ENCODE measurements at places on chromosomes 12 and 14.

GRCh38 chr14:35341751-35342488 lies 49.7 kb downstream of the PSMA6 start:
- peak; percentile 35 for DNase-seq

DNA sequence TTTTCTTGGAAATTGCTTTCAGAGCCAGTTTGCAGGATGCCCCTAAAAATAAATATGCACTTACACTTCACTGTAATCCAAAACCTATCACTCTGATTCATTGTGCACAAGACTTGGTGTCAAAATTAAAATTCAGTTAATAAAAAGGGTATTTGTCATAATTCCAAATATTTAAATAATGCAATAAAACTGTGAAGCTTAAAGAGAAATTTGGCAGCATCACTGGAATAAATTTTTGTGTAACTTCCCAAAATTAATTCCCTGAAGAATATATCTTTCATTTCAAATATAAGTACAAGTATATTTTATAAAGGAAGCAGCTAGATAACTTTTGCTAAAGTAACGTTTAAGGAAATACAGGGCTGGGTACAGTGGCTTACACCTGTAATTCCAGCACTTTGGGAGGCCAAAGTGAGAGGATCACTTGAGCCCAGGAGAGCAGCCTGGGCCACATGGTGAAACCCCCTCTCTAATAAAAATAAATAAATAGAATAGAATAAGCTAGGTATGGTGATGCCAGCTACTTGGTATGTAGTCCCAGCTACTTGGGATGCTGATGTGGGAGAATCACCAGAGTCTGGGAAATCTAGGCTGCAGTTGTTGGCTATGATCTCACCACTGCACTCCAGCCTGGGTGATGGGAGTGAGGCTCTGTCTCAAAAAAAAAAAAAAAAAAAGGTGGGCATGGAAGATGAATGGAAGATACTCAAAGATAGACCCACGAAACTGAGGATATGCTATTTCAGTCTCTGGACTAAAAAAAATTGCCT lies 233.8 kb downstream of the FBXL14 start:
- DNase-seq = no peak

- DNase-seq = no peak
These were observed 67.3 kb upstream of the USP15 start for GRCh38 chr12:62192903-62193250.

DNA sequence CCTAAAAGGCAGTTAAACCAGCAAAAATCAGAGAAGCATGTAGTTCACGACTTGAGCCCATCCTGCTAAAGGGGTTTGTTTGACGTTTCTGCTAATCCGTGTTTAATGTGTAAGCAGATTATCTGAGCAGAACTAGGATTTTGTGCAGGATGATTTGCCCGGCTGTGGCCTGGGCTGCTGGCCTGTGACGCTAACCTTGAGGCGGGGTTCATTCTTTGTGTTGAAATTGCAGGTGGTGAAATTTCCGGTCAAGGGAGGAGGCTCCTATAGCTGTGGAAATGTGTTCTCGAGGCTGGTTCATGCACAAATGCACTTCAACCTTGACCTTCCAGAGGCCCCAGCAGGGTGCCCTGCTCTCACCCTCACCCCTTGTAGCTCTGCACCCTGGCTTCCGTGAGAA lies 63.7 kb downstream of the SLC24A4 start:
- DNase-seq = peak; percentile 11

- DNase-seq = no peak
These were observed 241.3 kb upstream of the GRIP1 start for GRCh38 chr12:66920205-66920604.

DNA sequence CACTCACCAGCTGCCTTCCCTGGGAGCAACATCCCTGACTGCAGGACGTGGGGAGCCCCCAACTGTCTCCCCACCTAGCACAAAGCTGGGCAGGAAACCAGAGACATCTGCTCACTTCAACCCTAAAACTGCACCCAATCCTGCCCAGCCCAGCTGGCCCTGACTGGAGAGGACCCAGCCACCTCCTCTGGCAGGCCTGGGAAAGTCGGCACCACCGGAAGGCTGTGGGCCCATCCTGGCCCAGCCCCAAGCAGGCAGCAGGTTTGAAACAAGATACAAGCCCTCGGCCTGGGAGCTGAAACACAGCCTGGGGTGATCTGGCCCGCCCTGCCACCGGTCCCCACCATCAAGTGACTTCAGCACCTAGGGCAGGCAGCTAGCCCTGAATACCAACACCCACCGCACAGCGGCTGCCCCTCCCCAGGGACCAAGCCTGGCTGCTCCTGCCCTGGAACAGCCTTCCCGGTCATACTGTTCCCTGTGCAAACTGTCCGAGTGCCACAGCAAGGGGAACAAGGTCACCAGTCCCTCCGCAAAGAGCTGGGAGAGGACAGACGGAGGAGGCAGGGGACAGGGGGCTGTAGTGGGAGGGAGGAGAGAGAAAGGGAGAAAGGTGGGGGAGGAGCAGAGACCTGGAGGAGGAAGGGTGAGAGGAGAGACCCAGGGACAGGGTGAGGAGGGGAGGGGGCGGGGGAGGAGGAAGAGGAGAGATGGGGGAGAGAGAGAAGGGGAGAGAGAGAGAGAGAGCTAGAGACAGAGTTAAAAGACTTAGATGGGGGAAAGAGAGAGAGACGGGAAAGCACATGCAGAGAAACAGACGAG lies 115.7 kb downstream of the RFLNA start:
- no peak for DNase-seq

DNA sequence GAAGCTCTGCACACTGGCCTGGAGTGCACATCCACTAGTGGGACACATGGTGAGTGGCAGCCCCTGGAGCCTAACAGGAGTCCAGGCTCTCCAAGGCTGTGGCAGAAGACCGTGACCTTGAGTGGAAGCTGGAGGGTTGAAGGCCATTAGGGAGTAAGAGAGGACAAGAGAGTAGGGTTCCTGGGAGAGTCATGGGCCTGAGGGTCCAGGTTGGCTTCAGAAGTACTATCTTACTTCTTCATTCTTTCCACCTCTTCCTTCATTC lies 406 bp downstream of the IL23A start:
- no peak for DNase-seq

DNA sequence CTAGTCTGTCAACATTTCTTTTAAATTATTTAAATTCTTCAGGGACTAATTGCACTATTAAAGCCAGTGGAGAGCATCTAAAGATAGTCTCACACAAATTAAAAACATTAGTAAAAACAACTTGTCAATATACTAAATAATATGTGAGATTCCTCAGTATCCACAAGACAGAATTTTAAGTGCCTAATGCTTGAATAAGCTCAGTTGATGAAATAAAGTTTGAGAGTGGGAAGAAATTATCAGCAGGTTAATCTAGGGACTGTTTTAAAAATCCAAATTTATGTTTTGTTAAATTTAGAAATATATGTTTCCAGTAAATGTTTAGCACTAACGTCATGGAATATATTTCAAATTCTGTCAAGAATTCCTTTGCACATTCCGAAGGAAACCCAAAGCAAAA lies 105.2 kb downstream of the SLC41A2 start:
- no peak for DNase-seq

DNA sequence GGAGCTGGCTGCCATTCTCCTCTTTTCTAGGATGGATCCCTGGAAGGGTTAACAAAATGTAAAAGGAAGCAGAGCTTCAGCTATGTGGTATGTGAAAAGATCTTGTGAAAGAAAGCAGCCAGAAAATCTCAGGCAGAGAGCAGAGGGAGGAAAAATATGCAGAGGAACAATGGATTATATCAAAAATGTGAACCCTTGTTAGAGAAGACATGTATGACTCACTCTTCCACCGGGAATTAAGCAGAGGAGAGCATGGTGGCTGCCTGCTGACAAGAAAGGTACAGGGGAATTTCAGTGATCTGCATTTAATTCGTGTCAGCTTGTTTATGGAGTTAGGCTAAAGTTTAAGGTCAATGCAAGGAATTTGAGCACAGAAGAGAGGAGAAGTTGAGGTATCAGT lies 46.3 kb downstream of the KCNA1 start:
- DNase-seq = no peak

GRCh38 chr12:70741256-70741655 lies 104.0 kb upstream of the PTPRB start:
- DNase-seq = no peak

DNA sequence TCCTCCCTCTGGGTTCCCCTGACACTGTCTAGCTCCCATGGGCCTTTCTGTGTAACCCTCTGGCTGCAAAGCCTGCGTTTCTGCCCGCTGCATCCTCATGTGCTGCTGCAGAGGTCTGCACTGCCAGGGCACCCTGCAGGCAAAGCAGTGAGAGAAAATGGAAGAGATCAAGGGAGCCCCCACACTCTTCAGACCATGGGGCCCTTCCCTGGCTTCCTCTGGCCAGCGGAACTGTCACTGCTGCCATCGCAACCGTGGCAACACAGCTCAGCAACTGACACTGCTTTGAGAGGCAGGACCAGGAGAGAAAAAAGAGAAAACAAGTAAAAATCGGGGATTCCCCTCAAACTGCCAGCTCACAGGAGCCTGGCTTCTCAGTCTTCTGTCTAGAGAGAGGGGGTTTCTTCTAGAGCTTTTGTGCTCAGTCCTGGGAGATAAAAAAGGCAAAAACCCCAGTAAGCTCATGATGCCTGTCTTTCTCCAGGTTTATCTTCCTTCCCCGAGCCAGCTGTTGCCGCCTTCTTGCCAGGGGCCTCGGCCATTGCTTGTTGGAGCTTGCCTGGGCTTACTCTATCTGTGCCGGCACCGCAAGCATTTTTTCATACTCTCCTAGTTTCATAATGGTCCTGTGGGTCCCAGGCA lies 38.9 kb downstream of the C14orf132 start:
- DNase-seq = no peak

- DNase-seq = no peak
These were observed 4.8 kb upstream of the AEBP2 start for GRCh38 chr12:19434538-19434937.

- no peak for DNase-seq
These were observed 391.6 kb downstream of the ZFP36L1 start for GRCh38 chr14:68401317-68401716.

DNA sequence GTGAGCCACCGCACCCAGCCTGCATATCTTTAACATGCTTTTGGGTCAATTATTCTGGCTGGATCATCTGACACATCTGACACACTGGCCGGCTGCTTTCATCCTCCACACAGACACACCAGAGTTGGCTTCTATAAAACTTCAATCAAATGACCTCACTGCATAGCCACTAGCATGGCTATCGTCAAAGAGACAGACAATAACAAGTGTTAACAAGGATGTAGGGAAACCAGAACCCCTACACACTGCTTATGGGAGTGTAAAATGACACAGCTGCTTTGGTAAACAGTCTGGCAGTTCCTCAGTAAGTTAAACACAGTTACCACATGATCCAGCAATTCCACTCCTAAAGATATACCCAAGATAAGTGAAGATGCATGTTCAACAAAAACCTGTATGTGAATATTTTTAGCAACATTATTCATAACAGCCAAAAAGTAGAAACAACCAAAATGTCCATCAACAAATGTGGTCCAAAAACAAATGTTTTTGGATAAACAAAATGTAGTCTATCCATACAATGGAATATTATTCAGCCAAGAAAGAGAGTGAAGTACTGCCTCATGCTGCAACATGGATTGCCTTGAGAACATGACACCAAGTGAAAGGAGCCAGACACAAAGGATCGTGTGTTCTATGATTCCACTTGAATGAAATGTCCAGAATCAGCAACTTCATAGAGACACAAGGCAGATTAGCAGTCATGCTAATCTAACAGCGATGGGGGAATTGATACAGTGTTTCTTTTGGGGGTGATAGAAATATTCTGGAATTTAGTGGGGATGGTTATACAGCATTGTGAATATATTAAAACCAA lies 10.1 kb downstream of the KDM2B start:
- DNase-seq = no peak

- DNase-seq = no peak
These were observed 19.6 kb downstream of the CLMN start for GRCh38 chr14:95300002-95300696.

- peak; percentile 4 for DNase-seq
These were observed 100.7 kb downstream of the ITPR2 start for GRCh38 chr12:26732005-26732908.

GRCh38 chr12:85849344-85849743 lies 13.1 kb upstream of the RASSF9 start:
- no peak for DNase-seq

DNA sequence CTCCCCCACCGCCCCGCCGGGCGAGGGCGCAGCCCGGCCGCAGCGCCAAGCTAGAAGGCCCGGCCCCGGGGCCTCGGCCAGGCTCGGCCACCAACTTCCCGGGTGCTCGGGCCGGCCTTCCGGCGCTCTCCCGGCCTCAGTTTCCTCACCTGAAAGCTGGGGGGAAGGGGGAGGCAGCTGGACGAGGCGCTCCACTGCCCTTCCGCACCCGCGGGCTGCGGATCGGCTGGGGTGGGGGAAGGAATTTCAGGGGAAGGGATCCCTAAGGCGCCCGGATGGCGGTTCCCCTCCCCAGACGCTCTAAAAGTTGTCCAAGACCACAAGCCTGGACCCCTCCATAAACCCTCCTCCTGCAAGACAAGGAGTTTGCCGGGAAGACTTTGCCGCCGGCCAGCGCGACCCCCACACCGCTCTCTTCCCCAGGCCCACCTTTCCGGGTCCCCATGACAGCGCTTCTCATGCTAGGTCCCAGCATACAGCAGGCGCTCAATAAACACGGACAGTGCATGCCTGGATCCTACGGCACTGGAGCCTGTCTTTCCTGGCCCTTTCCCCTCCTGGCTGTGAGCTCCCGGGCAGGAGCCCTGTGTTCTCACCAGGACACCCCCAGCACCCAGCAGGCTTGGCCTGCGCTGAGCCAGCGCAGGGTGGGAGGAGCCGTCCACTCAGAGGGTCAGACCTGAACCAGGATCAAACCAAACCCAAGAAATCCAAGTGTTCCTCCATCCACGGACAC lies 18.1 kb downstream of the BEGAIN start:
- DNase-seq = no peak

All from CD4-positive, alpha-beta T cell treated with Interleukin-10 for 1 hour (primary cell).